Hippocampal formation (tissue), 2 donors: ENCODE measurements at places on chromosomes 7 and 10.

- DNase-seq: peak; percentile 16
These were observed 610.4 kb downstream of the IPMK start for GRCh38 chr10:57657164-57657765.

- peak; percentile 64 for DNase-seq
These were observed 844 bp downstream of the GRM3 start for GRCh38 chr7:86644282-86645224.

GRCh38 chr10:1047937-1048336, 982 bp downstream of the IDI1 start:
- no peak for DNase-seq

DNA sequence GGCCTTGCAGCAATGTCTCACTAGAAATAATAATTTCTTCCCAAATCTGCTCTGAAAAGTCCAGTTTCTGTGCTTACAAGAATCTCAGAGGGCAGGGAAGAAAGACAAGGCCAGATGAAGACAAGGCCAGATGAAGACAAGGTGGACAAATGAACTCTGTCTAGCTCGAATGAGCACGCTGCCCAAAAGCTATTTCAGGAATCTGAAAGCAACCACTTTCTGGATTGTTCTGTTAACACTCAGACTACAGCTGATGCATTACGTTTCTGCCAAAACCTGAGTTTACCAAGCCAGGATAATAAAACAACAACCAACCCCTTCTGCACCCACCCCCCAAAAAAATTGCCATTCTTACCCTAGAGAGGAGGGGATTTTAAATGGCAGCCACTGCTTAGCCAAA, 1073.6 kb downstream of the SORCS3 start:
- no peak for DNase-seq

- peak; percentile 19 for DNase-seq
These were observed 8.7 kb upstream of the LRRTM3 start for GRCh38 chr10:66917104-66917503.

DNA sequence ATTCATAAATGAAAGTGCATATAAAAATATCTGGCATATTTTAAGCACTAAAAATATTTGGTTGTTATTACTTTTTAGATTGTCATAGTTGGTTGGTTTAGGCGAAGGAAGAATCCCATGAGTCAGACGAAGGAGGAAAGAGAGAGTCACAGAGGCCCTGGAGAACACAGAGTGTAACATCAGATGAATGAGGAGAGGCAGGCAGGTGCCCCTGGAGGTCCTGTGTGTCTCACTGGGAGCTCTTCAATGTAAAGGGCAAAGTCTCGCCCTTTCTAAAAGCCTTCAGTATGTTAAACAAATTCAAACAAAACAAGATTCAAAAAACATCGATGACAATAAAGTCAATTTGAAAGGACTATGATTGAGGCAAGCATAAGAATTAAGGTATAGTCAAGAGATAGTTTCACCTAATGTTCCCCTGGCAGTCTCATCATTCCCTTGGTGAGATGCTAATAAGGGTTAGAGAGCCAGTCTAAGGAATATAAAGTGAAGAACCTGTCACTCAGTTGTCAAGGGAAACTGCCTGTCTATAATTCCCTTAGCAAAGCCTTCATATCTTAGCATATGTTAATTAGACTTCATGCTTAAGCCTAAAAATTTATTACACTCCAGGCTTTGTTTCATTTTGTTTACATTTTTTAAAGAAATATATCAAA, 194.3 kb downstream of the TPK1 start:
- DNase-seq: no peak

DNA sequence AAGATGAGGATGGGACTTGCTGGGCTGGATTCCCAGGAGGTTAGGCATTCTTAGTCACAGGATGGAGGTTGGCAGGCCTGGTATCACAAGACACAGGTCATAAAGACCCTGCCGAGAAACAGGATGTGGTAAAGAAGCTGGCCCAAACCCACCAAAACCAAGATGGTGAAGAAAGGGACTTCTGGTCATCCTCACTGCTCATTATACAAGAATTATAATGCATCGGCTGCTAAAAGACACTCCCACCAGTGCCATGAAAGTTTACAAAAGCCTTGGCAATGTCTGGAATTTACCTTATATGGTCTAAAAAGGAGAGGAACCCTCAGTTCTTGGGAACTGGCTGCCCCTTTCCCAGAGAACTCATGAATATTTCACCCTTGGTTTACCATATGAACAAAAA, 345.5 kb upstream of the POM121L12 start:
- DNase-seq: no peak

- DNase-seq: no peak
These were observed 84.6 kb upstream of the LYZL1 start for GRCh38 chr10:29204070-29204800.

- DNase-seq: no peak
These were observed 8.0 kb downstream of the SKAP2 start for GRCh38 chr7:26856176-26856985.

DNA sequence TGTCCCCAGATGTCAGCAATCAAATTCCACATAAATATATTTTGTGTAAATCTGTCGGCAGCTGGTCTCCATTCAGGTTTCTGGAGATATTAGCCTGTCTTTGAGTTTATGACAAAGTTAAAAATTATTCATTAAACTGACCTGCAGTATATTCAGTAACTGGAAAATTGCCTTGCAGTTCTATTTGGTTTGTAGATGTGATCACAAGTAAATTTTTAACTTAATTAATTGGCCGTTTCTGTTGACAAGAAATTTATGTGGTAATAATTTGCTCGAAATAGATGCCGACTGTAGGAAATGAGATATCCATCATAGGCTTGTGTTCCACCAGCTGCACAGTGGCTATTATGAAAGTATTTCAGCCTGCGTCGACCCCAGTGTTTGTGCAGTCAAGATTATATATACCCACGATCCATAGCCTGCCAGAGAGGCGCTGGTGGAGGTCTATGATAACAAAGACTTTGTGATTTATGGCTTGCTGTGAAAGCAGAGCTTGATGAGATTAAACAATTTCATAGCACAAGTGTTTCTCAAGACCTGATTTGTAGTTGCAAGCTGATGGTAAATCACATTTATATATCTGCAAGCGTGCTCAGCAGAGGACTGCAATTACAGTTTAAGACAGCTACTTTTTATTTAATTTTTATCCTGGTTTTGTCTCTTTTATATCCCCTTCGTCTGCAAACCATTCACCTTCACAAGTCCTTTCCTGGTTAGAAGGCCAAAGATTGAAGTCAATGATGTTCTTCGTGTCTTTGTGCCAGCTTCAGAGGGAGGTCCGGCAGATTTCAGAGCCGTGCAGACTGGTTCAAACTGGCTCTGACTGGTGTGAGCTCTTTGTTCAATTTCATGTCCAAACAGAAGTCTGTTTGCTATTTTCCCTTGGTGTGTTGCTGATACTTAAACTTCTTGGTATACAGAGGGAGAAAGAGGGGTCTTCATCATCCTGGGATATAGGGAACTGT, 850.9 kb downstream of the LRMDA start:
- DNase-seq: no peak

- no peak for DNase-seq
These were observed 333.3 kb upstream of the TMEM229A start for GRCh38 chr7:124366118-124366517.
